T-helper 9 cell (primary cell): ENCODE measurements at places on chromosomes 6 and 20.

DNA sequence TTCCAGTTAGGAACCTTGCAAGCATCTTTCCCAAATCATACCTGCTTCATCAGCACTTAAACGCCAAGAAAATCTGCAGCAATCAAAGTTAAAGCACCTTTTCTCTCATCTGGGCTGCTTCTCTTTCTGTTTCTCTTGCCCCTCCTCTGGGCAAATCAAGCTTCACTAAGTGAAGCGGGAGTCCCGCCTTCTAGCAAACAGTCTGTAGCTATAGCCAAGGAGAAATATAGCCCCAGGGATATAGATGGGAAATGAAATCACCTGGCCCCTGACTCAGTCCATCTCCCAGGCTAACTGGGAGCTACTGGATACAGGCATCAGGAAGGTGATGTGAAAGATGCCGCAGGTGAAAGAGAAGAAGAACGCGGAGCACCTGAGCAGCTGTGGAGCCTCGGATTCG is 481.9 kb downstream of the C6orf118 start:
- no peak for DNase-seq

DNA sequence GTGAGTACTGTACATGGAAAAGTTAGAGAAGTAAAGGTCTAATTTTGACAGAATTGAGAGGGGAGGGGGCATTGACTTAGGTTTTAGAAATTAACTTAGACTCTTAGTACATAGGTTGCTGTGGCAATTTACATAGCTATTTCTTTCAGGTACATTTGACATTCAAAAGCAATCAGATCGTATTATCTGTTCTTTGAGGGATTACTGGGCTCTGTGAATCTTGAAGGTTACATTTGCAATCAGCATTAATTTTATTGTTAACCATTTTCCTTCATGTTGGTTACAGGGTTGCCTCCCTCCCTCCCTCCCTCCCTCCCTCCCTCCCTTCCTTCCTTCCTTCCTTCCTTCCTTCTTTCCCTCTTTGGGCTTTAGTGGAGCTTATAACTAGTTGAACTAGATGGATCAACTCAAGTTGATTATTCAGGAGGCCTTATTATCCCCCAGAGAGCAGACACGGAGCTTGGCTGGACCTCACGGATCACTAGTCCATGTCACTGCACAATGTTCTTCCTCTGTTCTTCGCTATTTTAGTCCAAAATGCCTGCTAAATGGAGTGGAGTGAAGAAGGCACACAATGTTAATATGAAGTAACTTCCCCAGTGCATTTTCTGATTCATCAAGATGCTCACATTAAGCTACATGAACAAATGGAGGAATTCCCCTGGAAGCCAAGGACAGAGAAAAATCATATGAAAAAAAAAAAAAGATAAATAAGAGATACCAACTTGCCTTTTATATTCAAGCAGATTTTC is 87.8 kb downstream of the PLCB4 start:
- DNase-seq = no peak

DNA sequence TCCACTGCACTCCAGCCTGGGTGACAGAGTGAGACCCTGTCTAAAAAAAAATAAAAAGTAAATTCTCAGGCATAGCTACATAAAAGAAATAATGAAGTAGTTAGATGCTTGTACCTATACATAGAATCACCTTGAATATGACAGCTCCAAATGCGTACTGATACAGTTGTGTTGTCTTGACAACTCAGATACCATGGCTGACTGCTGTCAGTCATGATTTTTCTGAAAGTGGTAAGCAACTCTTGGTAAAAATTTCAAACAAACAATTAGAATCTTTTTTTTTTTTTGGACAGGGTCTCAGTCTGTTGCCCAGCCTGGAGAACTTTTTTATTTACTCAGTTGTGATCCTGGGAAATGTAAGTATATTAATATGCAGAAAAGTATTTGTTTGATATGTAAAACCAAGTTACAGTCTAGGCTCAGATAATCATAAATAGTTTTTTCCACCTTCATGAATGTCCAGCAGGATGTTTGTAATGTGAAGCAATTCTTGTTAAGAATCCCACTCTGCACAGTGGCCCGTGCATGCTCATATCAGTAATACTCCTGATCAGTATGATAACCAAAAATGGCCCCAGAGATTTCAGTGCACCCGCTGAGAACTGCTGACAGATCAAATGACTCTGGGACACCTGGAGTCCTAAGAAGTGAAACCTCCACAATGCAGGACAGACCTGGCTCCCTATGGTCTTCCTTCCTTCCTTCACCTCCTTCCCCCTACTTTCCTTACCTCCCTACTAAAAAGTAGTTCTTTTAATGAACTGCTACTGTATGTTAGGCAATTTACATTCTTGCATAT is 14.0 kb upstream of the MAPK13 start:
- DNase-seq = no peak

DNA sequence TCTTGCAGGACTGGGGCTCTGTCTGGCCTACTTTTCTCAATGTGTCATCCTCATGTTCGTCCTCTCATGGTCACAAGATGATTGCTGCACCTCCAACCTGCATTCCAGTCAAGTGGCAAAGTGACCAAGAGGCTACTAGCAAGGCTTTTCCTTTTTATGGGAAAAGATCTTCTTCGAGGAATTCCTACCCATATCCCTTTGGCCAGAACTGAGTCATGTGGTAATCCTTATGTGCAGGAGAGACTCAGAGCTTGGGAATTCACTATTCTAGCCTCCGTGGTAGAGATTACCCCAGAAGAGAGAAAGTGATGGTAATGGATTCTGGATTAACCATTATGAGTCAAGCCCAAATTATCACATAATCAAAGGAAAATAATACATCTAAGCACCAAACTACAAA is 162.7 kb downstream of the KCNQ5 start:
- DNase-seq = no peak

DNA sequence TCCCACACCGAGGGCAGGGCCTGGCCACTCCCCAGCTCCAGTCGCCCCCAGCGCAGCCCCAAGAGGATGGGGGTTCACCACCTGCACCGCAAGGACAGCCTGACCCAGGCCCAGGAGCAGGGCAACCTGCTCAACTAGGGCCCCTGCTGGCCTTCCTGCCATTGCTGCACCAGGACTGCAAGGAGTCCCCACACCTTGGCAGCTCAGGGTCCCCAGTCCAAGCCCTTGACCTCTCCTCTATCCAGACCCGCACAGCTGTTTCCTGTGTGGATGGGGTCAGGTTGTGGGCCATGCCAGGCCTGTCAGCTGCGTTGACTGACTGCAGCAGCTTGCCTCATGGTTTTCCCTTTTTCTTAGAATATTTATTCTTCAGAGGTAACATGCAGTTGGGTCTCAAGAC is 4.4 kb downstream of the LRRC73 start:
- DNase-seq = no peak

GRCh38 chr20:44056010-44056698 is 130.8 kb downstream of the JPH2 start:
- DNase-seq = peak; percentile 21

GRCh38 chr6:30321692-30322388 is 4.9 kb upstream of the TRIM39 start:
- no peak for DNase-seq

DNA sequence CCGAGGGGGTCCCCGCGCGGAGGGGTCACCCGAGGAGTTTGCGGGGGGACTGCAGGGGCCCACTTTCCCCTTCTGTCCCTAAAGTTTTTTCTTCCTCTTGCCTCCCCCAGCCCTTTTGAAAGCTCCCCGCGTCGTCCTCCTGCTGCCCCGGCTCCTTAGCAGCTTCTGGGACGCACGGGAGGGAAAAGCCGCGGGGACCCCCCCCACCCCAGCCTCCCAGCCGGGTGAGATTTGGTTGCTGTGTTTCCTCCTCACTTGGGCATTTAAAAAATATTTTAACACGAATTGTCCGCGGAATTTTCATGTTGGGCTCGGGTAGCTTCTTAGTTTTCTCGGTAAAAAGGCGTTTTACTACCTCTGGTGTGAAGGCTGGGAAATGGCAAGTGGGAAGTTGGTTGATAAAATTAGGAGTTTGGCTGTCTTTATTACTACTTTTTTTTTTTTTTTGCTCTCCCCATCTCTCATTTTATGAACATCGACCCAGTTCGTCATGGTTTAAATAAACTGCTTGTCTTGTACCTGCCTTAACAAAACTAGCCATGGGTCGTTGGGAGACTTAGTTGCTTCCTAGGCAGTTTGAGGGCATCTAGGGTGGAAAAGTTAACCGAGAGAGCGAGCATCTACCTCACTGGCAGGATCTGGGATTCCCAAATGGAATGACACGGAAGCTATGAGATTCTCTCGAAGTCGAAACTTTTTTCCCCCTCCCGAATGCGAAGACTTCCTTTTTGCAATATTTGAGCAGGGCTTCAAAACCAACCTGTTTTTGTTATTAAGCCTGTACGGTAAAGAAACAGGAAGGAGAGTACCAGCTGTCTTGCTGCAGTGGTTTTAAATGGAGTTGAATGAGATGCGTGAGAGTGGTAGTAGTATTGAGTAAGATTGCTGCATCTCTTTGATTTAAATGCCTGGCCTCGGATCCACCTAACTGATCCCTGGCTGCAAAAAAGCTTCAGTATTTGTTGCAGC is 868 bp downstream of the NCOA3 start:
- DNase-seq = no peak

- DNase-seq = no peak
Measured at GRCh38 chr6:158793432-158793831, 25.7 kb downstream of the EZR start.

GRCh38 chr6:82248273-82248735 is 760 bp upstream of the IBTK start:
- no peak for DNase-seq

DNA sequence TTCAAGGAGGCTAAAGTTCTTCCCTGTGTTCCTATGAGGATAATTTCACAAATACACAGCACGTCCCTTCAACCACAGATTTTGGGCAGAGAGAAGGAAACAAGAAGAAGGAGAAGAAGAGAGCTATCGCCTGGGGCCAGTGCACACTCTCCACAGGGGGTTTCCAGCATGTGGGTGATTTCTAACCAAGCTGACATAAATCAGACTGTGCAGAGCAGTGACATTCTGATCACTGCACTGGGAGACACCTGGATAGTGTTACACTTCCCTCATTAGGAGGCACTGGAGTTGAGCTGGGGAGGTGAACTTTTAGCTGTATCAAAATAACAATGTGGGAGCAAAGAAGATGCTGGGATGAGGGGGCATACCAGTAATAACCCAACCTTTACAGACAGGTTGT is 71.8 kb upstream of the CENPW start:
- DNase-seq = no peak

GRCh38 chr6:25278914-25279747 is at the start of gene CARMIL1:
TSS of gene CARMIL1 (plus strand) at chr6:25279374. CDS start at chr6:25279796, 422 bp downstream.
- DNase-seq = peak; percentile 57

DNA sequence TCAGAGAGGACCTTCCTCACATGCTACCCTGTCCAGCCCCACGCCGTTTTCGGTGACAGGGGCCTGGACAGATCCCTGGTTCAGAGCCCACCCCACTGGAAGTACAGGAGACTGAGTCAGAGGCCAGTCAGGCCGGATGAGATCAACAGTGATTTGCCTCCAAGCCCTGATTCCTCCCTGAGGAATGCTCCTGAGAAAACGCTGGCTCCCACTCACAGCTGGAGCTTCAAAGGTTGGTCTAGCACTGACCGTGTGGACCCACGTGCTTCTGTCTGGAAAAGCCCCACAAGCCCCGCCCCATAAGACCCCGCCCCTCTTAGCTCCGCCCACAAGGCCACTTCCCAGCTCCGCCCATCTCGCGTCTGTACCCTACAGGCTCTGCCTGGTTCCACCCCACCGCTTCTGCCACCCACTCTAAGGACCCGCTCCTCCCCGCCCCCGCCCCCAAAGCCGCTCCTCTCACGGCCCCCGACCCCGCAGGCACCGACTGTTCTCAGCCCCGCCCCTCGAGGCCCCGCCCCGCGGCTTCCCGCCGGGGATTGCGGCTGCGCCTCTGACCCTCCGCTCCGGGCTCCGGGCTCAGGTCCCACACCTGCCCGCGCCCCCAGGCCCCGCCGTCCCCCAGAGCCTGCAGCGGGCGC is 64.9 kb upstream of the BHLHE23 start:
- DNase-seq = no peak
